ENCODE measurements at places on chromosomes 5 and 9. TPM values are rescaled to one million over a fixed set of nuclear protein-coding genes. Genes with fewer than 3 reads are reported as not detected.

The ELOVL7 gene
- total RNA-seq = 57.6 TPM

The ZDHHC21 gene
- 6.5 TPM for total RNA-seq

The NDOR1 gene
- 20.5 TPM for total RNA-seq

The PCDHB8 gene
- 0.93 TPM for total RNA-seq

The SPINK13 gene
- not detected for total RNA-seq

The NPR3 gene
- total RNA-seq = 10.1 TPM

The TUSC1 gene
- total RNA-seq = 24.5 TPM

The SHISAL2B gene
- total RNA-seq = not detected

The EGFL7 gene
- 39.5 TPM for total RNA-seq

The WHRN gene
- 7.7 TPM for total RNA-seq

The PCDHGA12 gene
- 2.9 TPM for total RNA-seq

The FCN1 gene
- total RNA-seq = 0.30 TPM

The GTF3C4 gene
- 25.9 TPM for total RNA-seq

- no peak for DNase-seq
Measured at GRCh38 chr5:87103616-87104287, 163.9 kb upstream of the RASA1 start.

- DNase-seq = no peak
Measured at GRCh38 chr9:105639936-105640335, 22.3 kb upstream of the TAL2 start.

DNA sequence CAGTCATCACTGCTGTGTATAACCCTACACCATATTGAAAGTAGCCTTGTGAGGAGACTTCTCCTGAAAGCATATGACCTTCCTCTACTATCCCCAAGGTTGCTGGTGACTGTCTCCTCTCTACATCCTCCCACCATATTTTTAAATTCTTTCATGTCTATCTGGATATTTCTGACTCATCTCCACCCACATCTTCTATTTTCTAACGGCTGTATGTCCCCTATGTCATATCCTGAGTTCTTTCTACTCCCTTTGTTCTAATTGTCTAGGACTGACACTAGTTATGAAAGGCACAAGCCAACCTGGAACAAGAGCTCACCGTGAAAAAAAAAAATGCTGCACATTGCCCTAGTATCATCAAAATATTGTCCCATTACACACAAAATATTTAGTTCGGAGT is 218.3 kb upstream of the ZNF462 start:
- DNase-seq = no peak

DNA sequence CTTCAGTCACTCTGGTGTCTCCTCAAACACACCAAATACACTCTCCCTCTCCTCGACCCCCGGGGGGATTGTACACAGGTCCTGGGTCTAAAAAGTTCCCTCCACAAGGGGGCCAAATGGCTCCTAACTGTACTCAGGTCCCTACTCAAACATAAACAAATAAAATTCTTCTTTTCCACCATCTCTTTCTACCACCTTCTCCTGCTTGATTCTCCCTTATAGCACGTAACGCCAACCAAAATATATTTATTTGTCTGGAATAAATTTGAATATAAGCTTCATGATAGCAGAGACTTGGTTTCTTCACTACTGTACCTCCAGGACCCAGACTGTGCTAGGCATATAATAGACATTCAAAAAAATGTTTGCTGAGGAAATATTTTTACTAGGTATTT is 21.4 kb downstream of the ZNF608 start:
- no peak for DNase-seq

GRCh38 chr5:147918899-147919298 is 12.6 kb upstream of the C5orf46 start:
- DNase-seq = no peak

DNA sequence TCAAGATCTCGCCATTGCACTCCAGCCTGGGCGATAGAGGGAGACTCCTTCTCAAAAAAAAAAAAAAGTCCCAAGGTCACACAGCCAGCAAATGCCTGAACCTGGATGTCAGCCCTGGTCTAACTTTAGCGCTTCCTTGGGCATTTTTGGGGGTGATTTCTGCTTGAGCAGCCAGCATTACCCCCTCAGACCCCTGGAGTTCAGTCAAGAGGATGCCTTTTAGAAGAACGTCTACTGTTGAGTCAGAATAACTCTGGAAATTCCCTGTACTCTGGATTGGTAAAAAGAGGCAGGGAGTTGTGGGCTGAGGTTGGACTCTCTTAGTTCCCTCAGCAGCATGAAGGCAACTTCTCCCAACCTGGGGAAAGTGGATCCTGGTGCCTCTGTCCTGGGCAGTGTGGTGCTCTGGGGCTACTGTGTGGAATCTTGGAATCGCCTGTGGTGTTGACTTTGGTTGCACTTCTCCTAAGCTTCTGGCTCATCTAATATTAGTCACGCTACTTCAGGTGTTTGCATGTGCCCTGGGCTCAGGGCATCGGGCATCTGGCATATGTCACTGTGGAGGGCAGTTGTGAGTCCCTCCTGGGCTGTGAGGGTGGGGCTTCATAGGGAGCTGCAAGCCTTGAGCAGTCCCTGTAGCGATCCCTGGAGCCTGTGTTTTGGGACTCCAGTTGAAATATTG is 32.2 kb downstream of the STXBP1 start:
- DNase-seq = no peak

GRCh38 chr5:154757814-154758406 is 2.7 kb downstream of the LARP1 start:
- no peak for DNase-seq

GRCh38 chr5:73856997-73857396 is 231.0 kb downstream of the ARHGEF28 start:
- DNase-seq = no peak

DNA sequence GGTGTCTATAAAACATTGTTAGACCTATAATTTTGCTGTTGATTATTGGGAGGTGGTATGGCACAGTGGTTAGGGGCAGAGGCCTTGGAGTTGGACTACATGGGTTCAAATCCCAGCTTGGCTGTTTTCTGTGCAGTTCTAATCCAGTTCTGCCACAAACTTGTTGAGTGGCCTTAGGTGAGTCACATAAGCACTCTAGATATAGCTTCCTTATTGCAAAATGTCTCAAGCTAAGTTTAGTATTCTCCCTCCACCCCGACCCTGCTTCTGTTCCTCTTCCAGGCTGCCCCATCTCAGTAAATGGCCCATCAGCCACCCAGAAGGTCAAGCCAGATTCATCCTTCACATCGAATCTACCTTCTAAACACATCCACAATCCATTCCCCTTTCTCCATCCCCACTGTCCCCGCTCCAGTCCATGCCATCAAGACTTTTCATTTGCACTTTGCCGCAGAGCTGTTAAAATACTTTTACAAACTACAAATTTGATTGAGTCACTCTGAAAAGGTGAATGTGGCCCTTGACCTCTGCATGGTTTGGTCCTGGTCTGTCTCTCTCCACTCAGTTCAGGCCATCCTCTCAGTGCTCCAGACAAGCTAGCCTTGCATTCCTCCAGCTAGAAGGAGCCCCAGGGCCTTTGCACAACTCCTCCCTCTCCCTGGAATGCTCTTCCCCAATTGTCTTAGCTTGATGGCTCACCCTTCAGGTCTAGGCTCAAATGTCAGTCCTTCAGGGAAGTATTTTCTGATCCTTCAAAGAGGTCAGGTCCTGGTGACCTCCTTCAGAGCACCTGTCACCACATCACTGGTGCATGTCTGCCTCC is 10.0 kb upstream of the HDHD3 start:
- DNase-seq = no peak

DNA sequence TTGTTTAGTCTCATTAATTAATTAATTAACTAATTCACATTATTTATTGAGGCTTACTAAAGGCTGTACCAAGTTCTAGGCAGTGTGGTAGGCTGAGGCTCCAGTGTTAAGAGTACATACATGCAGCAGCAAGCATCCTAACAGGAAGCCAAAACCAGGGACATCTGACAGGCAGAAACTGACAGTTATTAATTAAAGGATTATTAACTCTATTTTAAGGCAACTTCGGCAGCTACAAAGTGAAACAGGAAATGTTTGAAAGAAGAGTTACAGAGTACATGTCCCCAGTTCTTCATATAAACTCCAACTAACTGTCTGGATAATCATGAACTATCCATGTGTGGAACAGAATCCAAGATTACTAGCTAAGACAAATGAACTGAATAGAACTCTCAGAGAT is 39.3 kb upstream of the GABRB2 start:
- DNase-seq = no peak

DNA sequence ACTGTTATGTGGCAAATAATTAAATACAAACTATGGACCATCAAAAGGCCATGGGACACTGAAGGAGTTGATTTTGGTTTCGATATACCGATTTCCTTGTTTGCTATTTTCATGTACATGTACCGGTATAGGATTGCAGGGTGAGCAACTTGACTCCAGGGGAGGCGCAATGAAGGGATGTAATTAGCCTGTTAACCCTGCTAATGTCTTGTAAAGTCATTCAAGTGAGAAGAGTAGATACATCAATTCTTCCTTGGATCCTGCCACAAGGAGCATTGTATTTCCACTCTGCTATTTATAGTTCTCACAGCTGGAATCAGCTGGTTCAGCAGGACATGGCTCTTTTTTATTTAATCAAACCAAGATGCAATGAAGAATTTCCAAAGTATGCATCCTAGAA is 102.0 kb downstream of the STK32A start:
- no peak for DNase-seq

DNA sequence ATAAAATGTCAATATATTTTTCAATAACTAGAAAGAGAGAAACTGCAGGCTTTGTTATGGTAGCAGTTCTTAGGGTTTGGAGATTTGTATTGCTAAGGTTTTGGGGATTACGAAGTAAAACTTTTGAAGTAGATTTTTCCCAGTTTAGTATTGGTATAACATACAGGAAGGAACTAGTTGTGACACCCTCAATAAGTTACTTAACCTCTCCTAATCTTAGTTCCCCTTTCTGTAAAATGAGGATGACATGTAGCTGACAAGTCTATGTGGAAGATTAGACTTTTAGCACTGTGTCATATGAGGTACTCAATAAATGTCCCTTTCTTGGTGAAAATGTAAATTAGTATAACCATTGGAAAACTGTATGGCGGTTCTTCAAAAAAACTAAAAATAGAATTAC is 73.4 kb upstream of the ATG10 start:
- no peak for DNase-seq

GRCh38 chr5:16561660-16562059 is 55.1 kb downstream of the RETREG1 start:
- no peak for DNase-seq

DNA sequence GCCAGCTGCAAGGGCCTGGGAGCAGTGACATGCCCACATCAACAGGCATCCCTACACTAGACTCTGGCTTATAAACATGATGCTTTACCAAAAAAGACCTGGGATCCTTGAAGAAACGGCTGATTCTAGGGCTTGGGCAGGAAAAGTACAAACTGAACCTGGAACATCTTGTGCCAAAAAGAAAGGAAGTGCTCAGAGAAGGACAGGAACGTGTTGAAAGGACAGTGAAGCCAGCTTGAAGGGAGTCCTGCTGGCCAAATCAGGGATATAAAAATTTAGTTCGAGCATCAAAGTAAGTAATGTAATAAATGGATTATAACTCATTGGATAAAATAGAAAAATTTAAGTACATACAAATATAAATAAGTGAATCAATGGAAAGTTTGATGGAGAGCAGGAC is 58.1 kb downstream of the ALDH7A1 start:
- no peak for DNase-seq

DNA sequence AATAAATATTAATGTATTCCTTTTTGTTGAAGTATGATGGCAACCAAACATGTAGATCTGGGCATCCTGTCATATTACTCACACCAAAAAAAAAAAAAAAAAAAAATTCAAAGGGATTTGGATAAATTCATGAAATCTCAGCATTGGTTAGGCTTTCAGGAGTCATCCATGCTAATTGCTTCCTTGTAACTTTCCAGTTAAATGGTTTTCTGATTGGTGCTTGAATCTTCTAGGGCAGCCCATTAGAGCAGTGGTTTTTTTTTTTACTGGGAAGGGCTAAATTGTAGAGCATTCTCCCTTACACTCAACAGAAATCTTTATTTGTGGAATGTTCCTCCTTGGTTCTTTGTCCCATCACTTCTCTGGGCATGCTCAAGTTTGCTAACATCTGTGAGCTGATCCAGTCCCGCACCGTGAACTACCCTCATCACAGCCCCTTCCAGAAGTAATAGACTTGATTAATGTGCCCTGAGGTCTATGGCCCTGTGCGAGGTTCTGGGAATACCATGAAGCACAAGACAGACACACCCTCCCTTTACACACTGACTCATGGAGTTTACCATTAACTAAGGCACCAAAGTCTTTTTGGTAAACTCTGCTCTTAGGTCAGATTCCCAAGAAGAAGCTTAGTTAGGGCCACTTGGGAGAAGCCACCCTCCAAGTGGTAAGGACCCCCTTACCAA is 56.0 kb downstream of the RGS3 start:
- DNase-seq = no peak

- peak; percentile 79 for DNase-seq
Measured at GRCh38 chr5:1983401-1983800, 100.7 kb upstream of the IRX4 start.

DNA sequence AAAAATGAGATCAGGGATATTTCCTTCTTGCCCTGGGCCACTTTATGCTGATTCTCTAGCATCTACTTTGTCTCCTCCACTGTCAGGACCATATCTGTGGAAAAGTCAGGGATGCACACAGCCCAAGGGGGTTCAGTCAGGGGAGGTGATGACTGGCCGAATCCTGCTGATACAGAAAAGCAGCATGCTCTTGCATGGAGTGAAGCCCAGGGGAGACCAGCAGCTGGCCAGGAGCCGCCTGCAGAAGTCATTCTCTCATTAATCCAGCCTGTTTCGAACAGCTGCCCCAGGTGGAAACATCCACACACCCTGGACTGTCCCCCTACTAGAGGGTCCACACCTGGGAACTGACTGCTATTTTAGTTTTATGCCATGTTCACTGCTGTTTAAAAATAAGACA is 177.1 kb downstream of the ATP10B start:
- no peak for DNase-seq

- DNase-seq = no peak
Measured at GRCh38 chr5:94391996-94392395, 226.4 kb downstream of the KIAA0825 start.

GRCh38 chr9:68446836-68447235 is 90.4 kb downstream of the PGM5 start:
- no peak for DNase-seq

- DNase-seq = no peak
Measured at GRCh38 chr5:16970826-16971225, 34.7 kb upstream of the MYO10 start.

DNA sequence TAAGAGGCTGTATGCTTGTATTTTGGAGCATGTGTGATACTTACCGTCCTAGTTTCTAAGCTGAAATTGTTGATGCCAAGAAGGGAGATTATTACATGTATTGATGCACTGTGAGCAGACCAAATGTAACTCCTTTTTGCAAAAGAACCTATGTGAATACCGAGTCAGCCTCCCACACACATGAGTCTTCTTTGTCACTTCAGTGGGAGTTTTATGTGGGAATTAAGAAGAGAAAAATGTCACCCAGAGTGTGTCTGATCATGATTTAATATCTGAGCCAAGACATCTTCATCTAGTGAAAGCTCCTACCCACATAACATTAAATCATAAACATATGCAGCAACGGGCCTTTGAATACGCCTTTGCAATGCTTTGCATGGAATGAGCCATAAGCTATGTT is 380.3 kb upstream of the ACTBL2 start:
- no peak for DNase-seq

- no peak for DNase-seq
Measured at GRCh38 chr5:178699681-178700253, 30.7 kb downstream of the ZNF354A start.

GRCh38 chr5:44390351-44390750 is 1.1 kb upstream of the FGF10 start:
- no peak for DNase-seq

All from suprapubic skin (tissue), 4 donors.